Activated T-helper 9 cell treated with anti-CD3 and anti-CD28 coated beads, Interleukin-2, amount 50 U/mL, for 16 hours (primary cell): ENCODE measurements at places on chromosomes 2 and 18.

DNA sequence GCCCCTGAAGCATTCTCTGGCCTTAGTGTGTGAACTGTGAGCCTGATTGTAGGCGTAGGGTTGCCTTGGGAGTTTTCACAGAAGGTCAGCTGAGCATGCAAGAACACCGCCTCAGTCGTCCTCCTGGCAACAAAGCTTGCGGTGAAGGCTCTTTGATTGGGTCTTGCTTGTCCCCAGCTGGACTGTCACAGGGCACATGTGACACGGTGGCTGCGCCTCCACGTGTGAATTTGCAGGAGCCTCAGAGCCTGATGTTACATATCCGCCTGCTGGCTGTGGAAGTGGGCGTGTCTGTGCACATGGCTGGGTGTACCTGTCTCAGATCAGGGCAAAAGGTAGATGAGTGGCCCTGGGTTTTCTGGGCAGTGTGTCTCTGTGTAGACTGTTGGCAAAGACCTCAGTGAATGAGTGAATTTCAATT, 228.7 kb downstream of the HAUS1 start:
- no peak for DNase-seq

DNA sequence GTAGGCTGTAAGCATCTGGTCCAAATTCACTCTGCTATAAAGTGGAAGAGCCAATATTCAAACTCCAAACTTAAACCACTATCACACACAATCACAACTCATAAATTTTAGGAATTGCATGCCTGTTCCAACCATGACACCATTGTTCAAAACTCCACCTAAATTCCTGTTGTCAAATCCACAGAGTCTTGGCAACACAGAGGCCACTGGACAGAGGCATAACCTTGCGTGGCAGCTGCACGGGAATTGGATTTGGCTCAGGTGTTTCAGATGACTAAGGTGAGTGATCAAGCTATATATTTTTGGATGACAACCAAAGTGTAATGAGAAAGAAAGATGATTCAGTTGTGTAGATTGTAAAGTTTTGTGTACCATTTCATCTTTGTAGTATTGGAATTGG, 422.7 kb upstream of the TNP1 start:
- DNase-seq: no peak

GRCh38 chr2:194105358-194105757, 1551.7 kb upstream of the SLC39A10 start:
- DNase-seq: no peak

DNA sequence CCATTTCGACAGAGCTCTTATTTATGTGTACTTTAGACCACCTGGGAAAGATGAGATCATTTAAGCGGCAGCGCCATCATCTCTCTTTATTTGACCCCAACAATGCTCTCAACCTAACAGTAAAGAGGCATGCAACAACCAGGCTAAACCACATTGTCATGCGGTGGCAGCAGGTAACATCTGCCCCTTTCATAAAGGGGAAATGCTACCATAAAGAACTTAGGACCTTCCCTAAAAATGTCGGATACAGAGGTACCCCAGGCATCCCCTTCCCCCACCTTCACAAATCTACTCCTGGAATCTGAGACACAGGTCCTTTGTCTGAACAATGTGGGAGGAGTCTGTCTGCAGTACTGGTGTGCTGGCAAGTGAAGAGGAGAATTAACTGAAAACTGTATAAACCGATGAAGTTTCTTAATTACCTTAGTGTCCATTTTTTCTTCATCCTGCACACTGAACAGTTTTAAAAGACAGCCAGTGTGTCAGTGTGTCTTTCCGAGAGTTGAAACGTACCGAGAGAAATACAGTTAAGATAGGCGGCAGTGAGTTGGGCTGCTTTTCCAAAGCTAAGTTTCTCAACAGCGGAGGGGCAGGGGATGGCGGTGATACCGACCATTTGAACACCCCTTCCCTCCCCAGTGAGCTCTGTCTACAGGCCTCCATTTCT, 1.9 kb downstream of the MEX3C start:
- DNase-seq: no peak

DNA sequence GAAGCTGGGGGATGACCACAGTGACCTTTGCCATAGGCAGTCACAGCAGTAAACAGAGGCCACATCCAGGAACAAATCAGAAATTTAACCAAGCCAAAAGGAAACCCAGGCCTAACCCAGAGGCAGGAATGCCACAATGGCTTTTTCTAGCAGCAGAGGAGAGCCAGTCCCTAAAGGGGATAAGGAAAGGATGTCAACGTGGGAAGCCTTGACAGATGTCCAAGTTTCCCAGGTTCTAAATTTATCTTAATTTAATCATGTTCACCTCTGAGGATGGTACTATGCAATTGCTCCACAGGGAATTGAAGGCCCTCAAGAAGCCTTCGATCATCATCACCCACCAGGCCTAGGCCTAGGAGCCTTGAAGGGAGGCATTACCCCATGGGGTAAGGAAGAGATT, 374.7 kb downstream of the TNS1 start:
- DNase-seq: no peak

DNA sequence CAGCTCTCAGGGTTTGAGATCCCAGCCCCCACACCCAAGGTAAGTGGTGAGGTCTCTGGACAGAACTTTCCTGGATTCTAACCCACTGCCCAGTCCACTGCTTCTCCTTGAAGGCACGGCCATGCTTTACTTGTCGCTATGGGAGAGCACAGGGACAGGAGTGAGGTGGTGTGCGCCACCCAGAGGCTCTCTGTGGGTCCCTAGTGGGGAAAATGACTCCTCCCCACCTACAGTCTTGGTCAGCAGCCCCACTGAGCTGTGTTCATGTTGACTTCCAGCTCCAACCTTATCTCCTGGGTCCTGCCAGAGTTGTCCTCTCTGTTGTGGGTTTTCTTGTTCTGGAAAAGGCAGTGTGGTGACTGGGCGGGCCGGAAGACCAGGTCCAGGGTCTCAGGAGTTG, 11.1 kb downstream of the TET3 start:
- DNase-seq: no peak

DNA sequence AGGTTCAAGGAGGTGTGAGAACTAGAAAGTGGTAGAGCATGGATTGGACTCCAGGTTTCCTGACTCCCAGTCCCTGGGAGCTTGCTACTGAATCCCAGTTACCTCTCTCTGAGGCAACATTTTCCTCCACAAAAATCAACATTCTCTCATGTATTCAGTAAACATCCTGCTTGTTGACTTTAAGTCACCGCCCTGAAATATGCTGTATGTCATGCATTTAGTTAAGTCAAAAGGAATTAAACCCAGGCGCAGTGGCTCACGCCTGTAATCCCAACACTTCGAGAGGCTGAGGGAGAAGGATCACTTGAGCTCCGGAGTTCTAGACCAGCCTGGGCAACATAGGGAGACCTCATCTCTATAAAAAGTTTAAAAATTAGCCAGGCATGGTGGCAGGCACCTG, 3.8 kb downstream of the MATN3 start:
- no peak for DNase-seq

DNA sequence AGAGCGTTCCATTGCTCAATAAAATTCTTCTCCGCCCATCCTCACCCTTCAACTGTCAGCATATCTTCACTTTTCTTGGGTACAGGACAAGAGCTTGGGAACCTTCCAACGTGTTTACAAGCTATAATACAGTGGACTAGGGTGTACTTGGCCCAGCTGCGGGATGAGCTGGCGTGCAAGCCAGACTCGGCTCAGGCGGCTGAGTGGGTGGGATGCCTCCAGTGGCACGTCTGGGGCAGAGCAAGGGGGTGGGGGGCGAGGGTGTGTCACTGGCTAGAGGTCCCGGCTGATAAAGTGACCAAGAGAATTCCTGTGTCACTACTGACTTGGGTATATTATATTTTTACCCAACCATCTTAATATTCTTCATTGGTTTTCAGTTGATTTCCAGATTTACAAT, 179.7 kb downstream of the EVA1A start:
- DNase-seq: no peak

DNA sequence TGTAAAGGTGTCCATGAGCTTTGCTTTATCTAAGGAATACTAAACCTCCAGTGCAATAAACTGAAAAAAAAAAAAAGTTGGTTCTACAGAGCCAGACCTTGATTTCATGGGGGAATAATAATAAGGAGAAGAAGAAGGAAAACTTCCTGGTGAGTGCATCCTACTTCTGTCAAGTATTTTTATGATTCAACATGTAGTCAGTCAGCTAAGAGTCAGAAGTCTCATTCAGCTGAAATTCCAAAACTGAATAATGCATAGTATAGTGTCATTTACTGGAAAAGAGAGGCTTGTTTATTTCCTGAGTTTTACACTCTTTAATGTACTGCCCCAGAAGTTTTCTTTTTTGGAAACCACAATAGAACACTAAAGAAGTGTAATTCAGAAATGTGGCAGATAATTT, 77.8 kb upstream of the TACR1 start:
- DNase-seq: no peak

DNA sequence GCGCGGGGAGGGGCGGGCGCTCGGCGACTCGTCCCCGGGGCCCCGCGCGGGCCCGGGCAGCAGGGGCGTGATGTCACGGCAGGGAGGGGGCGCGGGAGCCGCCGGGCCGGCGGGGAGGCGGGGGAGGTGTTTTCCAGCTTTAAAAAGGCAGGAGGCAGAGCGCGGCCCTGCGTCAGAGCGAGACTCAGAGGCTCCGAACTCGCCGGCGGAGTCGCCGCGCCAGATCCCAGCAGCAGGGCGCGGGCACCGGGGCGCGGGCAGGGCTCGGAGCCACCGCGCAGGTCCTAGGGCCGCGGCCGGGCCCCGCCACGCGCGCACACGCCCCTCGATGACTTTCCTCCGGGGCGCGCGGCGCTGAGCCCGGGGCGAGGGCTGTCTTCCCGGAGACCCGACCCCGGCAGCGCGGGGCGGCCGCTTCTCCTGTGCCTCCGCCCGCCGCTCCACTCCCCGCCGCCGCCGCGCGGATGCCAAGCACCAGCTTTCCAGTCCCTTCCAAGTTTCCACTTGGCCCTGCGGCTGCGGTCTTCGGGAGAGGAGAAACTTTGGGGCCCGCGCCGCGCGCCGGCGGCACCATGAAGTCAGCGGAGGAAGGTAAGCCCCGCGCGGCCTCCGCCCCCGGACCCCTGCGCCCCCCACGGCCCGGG, at the start of gene NFATC1:
TSS of gene NFATC1 (plus strand) at position 170 of the 644 bp plus-strand sequence. CDS start at position 465, 295 bp downstream.
- peak; percentile 79 for DNase-seq

GRCh38 chr2:121287146-121287798, 2.3 kb upstream of the TFCP2L1 start:
- DNase-seq: no peak

- DNase-seq: no peak
Measured at GRCh38 chr2:239231231-239232194, 169.3 kb downstream of the HDAC4 start.

DNA sequence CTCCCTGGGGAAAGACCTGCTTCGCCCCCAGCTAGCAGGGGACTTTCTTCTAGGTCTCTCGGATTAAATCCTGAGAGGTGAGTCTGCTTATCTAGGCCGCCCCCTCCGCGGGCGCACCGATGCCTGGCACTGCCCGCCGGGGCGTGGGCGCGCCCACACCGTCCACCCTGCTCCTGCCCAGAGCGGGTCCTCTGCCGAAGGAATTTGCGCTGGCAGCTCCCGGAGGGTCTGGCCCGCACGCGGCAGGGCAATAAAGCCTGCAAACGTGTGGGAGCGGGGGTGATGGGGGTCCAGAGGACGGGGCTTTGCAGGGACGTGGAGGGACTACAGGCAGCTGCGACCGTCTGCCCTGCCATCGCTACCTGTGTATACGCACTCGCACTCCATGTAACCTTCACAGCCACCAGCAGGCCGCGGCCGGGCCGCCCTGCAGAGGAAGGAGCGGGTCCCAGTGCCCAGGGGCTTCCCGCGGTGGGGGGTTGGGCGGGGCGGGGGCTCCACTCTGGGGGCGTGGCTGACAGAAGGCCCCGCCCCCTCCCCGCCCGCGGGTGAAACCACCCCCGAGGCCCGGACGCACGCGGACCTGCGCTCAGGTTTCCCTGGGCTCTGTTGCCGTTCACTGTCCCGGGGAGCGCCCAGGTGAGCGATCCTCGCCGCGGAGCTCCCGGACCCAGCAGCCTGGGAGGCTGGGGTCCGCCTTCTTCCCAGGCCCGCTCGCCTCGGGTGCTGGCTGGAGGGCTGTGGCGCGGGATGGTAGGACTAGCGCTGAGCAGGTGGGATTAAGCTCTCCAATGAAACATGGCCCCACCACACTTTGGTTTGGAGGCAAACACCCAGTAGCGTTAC, 174.5 kb upstream of the HS6ST1 start:
- no peak for DNase-seq

DNA sequence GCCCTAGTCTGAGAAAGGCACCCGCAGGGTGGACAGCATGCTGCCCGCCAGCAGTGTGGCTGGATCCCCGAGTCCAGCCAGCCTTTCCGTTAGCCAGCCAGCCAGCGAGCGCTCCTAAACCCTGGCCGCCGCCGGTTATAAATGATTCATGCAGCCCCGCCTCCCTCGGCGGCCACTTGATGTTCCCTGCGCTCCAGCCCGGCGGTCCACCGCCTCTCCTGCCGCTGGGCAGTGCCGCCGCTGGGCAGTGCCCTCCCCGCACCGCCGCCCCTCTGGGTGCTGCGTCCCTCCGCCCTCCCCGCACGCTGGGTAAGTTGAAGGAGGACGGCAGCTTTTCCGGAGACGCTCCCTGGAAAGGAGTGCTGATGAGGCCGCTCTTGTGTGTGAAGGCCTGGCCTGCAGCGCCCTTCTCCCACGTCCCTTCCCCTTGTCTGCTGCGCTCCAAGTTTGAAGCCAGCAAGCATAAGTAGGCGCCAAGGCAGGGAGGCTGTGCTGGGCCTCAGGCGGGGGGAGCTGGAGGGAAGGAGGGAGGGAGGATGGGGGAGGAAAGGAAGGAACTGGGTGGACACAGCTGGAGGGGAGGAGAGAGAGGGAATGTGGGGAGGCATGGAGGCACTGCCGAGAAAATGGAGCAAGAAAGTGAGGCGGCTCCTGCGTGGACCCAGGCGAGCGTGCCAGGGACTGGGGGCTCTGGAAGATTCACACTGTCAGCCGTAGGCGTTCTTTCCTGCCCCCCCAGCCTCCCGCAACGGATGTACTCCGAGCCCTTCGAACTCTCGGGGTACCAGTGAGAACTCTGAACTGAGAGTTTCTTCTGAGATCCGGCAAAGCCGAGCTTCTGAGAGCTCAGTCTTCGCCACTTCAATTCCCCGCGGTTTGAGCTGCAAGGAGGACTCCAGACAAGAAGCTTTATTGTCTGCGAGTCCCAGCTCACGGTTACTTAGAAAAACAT, 131.9 kb downstream of the GLI2 start:
- DNase-seq: no peak

DNA sequence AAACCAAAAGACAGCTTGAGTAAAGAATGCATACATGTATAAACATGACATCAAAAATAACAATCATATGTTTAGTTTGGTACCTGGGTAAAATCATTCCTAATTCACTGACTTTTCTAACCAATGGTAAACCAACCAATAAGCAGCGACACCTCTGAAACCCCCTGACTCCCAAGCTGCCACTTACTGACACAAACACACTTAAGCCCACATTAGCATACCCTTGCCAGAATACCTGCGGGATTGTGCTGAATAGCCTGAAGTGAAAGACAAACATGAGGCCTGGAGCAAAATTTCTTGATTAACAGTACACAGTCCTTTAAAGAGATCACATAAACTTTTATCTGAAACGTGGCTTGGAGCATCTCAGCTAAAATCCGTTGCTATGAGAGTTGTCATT, 902.9 kb downstream of the TMEM182 start:
- DNase-seq: no peak
